ENCODE measurements at places on chromosomes 5 and 9.

DNA sequence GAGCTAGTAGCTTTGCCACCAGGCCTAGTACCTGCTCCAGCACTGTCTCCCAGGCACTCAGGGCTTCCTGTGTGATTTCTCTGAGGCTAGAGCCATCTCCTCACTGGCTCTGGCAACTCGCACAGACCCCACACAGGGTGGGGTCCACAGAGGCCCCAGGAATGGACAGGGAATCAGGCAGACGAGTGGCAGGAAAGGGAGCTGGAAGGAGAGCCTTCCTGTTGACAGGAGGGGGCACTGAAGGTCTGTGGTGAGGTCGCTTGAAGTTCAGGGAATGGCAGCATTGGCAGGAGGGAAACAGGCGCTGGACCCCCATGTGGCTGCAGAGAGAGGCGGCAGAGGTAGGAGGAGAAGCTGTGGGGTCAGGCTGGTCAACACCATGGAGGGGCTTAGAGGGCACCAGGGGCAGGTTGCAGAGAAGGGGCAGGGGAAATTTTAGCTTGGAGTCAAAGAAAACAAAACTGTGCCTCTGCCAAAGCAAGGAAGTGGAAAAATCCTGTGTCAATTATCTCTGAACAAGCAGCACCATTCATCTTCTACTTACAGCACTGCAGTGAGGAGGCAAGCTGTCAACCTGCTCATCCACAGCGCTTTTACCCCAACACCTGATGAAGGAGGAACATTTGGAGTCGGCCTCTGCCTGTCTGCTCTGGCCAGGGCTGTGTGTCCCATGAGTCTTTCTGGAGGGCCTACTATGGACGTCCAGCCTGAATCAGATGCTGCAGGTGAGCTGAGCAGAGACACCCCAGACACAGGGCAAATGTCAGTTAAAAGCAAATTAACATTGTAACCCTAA is 270.2 kb downstream of the FSTL4 start:
- no peak for DNase-seq

GRCh38 chr5:150065346-150065745 is 21.0 kb downstream of the CSF1R start:
- peak; percentile 25 for DNase-seq

GRCh38 chr5:115627295-115627865 is 1.5 kb upstream of the TMED7 start:
- DNase-seq: no peak

- peak; percentile 68 for DNase-seq
Observed at GRCh38 chr9:72315510-72316311, 49.3 kb downstream of the ZFAND5 start.

DNA sequence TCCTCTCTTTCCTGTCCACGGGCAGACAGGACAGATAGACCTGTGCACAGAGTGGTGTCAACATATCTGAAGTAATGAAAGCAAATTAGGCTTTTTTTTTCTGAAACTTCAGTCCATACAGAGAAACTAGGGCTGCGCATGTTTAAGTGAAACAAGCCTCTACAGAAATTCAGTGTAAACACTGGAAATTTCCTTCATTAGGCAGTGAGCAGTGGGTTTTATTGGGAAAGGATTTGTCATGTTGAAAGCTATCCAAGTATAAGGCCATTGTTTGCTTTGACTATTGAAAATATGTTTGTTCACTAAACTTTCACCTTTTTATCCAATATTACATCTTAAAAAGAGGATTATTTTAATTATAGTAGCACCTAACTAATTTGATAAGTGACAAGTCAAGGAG is 161.2 kb downstream of the AOPEP start:
- DNase-seq: peak; percentile 58

DNA sequence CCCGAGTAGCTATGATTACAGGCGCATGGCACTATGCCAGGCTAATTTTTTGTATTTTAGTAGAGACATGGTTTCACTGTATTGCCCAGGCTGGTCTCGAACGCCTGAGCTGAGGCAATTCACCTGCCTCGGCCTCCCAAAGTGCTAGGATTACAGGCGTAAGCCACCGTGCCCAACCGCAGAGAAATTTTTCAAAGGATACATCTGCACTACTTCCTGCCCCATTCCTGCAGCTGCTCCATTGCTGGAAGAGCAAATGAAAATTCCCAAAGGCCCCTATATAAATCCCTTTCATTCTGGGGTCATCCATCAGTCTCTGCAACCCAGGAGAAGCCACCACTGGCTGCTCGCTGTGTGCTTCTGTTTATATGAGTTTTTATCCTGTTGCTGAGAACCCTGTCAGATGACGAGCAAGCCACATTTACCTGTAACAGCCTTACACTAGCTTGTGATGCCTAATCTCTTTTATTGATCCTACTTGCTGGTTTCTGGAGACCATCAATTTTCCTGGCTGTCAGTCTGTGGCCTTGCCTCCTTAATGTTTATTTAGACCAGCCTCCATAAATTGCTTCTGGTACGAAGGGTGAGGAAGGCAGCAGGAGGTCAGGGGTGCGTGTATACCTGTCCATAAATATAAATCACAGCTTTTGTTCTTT is 925.3 kb downstream of the TLE4 start:
- DNase-seq: no peak

DNA sequence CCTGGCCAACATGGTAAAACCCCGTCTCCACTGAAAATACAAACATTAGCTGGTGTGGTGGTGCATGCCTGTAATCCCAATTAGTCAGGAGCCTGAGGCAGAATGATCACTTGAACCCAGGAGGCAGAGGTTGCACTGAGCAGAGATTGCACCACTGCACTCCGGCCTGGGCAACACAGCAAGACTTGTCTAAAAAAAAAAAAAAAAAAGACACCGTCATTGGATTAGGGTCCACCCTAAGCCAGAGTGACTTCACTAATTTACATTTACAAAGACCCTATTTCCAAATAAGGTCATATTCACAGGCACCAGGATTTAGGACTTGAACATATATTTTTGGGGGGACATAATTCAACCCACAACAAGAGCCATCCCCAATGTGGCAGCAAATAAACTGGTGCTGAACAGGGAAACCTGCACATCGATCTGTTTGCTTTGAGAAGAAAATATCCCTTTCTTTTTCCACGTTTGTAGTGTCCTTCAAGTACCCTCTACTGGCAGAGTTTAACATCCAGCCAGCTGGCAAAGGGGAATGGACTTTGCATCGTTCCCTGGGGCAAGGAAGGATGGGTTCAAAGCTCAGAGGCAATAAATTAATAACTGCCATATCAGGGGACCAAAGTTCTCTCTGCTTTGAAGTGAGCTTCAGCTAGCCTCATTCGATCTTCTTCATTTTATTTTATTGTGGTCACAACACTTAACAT is 3.7 kb upstream of the DNAJC25 start:
- DNase-seq: no peak

DNA sequence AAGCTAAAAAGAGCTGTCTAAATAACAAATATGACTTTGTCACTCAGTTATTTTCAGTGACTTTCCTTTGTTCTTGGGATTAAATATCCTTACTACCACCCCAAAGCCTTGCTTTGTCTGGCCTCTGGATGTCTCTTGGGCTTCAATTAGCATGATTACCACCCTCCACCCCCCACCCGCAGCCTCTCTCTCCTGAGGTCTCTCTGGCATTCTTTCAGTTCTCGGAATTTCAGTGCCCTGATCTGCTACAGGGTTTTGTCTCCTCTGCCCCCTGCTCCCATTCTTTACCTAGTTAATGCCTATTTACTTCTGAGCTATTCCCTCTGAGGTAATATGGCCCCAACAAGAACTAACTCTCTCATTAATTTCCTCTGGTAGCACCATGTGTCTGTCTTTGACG is 376.4 kb downstream of the DEPDC1B start:
- DNase-seq: no peak

- DNase-seq: no peak
Observed at GRCh38 chr5:69224520-69224919, 10.2 kb upstream of the CDK7 start.

DNA sequence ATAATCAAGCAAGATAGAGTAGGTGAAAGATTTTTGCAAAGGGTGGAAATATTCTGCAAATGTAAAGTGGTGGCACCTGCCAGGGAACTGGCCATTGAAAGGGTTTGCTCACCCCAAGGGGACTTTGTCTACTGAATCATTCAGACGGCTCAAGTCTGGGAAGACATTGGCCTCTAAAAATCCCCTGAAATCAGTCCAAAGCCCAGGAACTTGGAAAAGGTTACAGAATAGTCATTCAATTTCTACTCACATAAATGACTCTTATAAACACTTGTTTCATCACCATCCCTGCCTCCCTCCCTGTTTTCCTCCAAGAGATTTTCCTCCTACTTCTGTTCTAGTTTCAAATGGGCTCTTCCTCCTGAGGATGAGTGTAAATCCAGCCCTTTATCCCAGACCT is 28.5 kb downstream of the ZNF366 start:
- DNase-seq: no peak

DNA sequence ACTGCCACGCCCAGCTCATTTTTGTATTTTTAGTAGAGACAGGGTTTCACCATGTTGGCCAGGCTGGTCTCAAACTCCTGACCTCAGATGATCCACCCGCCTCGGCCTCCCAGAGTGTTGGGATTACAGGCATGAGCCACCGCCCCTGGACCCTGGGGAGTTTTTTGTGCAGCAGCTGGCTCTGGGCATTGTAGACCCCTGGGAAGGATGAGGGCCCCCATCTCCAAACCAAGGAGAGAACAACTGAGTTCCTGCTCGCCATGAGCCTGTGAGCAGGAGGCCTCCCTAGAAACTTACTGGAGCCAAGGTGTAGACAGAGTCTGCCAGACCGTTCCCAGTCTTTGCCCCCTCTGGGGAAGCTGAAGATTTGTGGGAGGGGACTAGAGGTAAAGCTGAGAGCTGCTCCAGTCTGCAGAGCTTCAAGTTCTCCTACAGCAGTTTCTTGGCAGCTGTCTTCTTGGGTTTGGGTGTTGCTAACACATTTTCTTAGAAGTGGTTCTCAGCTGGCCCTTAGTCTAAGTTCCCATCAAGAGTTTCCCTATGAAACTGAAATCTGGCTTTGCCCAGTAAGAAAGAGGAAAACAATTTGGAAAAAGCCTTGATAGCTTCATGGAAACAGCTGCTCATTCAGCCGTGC is 12.4 kb downstream of the NUDT2 start:
- DNase-seq: no peak

All from PC-9 (cell line).